ENCODE measurements at places on chromosomes 1 and 21. TPM values are rescaled to one million over a fixed set of nuclear protein-coding genes. Genes with fewer than 3 reads are reported as not detected.

ACTN2 gene
- 1.9 TPM for total RNA-seq

NBPF4 gene
- not detected for total RNA-seq

LRRC7 gene
- not detected for total RNA-seq

DHCR24 gene
- total RNA-seq, result 674 TPM

ZNF683 gene
- total RNA-seq, result 1.2 TPM

CR1L gene
- total RNA-seq, result 1.3 TPM

LRRC53 gene
- total RNA-seq, result not detected

DNA sequence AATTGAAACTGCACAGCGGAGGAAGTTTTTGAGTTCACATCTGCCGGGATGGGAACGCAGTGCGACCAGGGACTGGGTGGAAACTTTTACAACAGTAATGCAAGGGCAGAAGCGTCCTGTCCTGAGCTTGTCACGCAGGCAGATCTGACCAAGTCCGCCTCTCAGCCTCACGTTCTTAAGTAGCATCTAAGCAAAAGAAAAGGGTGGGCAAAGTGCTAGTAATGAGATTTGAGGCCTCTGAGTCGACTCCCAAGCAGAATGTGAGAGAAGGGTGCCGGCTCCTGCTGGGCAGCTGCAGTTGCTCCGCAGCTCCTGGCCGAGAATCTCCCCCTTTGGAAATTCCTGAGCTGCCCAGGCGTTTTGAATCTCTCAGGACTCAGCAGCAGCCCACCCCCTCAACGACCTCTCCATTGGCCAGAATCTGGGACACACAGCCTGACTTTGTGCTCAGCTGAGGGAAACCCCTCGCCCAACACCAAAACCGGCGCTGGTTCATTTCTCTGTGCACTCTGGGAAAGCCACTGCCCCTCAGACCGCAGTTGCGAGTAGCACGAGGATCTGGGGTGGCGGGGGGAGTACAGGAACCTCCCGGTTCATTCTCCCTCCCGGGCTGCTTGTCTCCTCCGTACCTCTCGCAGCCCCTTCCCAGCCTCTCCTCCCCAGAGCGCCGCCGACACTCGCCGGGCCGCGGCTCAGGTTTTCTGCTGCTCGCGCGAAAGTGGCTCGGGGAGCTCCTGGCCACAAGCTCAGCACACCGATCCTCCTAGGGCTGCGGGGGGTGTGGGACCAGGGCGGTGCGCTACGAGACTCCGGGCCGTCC, 913 bp upstream of the S1PR1 start:
- DNase-seq, result peak; percentile 65

GRCh38 chr1:183161391-183161790, 24.7 kb upstream of the LAMC2 start:
- no peak for DNase-seq

DNA sequence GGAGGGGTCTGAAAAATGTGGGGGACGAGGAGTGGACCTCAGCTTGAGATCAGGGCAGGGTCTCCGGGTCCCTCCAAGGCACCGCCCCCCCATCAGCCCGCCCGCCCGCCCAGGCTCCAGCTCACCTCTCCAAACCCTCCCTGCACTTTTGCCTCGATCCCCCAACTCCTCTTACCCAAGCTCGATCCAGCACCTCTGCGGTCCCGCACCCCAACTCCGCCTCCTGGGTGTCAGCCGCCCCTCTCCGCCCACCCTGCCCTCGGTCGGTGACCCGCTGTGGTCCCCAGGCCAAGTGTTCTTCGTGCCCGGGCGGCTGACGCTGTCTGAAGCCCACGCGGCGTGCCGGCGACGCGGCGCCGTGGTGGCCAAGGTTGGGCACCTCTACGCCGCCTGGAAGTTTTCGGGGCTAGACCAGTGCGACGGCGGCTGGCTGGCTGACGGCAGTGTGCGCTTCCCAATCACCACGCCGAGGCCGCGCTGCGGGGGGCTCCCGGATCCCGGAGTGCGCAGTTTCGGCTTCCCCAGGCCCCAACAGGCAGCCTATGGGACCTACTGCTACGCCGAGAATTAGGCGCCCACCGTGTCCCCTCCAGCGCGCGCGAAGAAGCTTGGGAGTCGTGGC, 5.7 kb downstream of the HAPLN2 start:
- DNase-seq, result no peak

DNA sequence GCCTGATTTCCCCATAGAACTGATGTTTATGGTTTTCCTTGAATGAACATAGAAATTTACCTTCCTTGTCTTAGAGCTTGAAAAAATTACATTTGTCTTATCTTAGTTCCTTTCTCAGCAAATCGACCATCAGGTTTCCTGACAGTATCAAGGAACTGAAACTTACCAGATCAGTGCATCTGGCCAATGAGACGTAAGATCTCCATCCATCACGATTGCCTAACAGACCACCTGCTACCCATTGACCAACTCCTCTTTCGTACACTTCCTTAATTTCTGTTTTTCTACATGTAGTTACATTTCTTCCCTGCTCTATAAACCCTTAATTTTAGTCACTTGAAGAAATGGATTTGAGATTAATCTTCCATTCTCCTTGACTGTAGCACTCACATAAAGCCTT, 57.4 kb upstream of the TMPRSS15 start:
- no peak for DNase-seq

DNA sequence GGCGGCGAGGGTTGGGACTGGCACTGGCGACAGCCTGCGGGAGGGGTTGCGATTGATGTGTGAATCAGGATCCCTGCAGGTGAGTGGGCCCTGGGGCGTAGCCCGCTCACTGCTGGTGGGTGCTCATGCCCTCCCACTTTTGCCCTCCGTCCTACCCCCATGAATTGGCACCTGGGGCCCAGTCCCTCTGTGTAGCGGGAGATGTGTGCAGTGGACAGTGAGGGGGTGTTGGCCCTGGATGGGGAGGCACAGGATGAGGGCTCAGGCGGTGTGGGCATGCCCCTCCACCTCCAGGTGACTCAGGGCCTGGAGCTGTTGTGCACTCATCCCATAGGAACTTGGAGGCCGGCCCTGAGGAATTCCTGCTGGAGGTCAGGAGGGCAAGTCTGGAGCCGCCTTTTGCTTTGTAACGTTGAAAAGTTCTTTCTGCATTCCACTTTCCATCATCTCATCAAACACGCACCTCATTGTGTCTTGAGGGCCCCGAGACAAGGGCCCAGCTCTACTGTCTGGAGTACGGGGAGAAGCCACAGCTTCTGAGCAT, 3.0 kb downstream of the PEAR1 start:
- DNase-seq, result peak; percentile 45

GRCh38 chr1:154936555-154937084, at the start of gene PMVK:
Gene PMVK, minus strand, starts transcription at chr1:154936719. Its CDS starts 34 bp downstream, at chr1:154936685.
- peak; percentile 97 for DNase-seq

DNA sequence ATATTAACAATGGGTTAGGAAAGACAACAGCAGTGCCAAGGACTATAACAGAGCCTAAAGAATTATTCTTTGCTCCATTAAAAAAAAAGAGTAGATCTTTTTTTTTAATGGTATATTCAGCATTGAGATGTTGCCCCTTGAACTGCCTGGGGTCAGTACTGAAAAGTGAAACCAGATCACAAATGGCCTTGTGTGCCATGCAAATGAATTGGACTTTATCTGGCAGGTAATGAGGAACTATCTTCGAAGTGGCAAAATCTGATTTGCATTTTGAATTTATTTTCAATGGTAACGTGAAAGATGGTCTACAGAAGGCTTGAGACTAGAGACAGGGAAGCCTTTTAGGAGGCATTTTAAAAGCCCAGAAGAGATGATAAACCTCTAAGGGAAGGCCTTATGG, 21.4 kb upstream of the PKN2 start:
- DNase-seq, result no peak

GRCh38 chr1:235265900-235266299, 62.1 kb downstream of the ARID4B start:
- no peak for DNase-seq

DNA sequence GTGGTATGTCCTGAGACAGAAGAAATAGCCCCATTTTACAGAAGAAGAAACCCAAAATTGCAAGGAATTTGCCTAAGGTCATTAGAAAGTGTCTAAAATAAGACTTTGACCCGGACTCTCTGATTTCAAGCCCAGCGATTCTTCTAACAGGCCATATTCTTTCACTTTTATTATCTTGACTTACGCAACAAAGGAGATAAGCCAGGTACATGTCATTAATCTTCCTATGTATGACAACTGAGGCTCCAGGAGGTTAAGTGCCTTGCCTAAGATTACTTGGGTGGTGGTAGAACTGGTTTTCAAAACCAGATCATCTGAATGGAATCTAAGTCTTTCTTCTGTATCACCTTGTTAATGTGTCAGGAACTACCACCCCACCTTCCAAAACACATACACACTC, 124.3 kb downstream of the PBX1 start:
- DNase-seq, result no peak

DNA sequence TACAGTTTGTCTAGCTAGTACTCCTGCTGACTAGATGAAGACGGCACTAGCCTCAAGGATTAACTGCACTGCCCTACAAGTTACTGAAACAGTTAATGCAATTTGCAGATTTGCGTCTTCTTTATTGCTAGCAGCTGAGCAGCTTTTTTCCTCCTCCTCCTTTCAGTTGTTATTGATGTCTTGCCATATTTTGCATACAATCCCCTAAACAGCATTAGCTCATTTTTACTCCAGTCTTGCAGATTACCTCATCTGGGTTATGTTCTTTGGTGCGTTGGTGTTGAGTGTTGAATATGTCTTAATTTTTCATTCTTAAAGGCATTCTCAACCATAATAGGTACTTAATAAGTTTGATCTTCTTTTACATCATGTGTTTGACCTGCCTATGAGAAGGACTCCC, 363.4 kb upstream of the LYPLAL1 start:
- DNase-seq, result no peak

GRCh38 chr1:237962985-237963384, 72.3 kb upstream of the ZP4 start:
- DNase-seq, result no peak

DNA sequence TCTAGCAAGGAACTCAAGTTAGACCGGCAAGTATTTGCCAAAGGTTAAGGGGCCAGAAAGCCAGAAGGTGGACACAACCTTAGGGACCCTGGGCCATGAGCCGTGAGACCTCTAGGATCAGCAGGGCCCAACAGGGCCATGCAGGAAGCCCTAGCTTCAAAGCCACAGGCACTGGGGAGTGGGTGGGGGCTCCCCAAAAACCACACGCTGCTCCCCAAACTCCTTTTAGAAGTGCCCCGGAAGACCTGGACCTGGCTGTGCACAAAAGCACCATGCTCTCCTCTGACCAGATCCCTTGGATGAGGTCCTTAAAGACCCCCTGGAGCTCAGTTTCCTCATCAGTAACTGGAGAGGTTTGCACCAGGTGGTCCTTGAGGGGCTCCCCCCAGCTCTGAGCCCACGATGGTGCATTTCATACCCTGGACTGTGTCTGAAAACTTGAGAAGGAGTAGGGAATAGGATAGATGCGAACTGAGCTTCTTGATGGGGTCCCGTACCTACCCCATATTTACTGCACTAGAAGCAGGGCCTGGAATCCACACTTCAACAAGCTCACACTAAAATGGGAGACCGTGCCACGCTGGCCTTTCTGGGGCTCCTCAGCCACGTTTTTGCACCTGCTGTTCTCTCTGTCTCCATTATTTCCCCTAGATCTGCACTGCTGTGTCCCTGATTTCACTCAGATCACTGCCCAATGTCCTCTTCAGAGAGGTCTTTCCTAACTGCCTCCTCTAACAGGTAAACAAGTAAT, 40.6 kb upstream of the LBR start:
- no peak for DNase-seq

DNA sequence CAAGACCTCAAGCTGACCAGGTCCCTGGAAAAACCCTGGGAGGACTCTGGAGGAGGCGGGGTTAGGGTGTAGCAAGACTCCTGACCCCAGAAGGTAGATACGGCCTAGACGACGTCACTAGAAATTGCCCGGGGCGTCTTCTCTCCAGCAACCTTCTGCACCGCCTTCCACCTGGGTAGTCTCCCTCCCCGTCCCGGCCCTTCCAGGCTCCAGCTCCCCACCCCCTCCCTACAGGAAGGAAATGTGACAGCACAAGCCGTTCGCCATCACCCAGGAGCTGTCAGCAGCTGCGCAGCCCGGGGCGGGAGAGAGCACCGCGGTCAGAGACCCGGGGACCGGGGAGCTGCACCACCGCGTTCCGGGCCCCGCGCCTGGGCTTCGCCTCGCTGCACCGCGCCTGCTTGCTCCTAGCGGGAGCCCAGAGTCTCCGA, 20.0 kb downstream of the SERTAD4 start:
- peak; percentile 55 for DNase-seq

GRCh38 chr21:33140288-33140687, 70.3 kb downstream of the OLIG1 start:
- DNase-seq, result no peak

DNA sequence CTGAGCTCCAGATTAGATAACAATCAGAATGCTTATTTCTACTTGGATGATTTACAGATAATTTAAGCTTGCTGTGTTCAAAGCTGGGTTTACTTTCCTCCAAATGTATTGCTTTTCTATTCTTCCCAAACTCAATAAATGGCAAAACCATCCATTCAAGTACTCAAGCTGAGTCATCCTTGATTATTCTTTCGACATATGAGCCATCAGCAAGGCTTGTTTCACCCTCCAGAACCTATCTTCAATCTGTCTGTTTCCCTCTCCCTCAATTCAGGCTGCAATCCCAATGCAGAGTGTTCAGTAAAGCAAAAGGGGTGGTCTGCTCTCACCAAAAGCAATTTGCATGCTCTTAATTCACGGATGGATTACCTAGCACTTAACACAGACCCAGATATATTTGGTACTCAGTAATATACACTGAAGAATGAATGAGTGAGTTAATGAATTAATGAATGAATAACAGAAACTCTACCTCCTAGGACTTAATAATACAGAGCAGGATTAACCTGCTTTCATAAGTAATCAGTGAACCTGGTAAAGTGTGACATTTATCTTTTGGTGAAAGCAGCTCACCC, 41.9 kb downstream of the DDR2 start:
- no peak for DNase-seq

DNA sequence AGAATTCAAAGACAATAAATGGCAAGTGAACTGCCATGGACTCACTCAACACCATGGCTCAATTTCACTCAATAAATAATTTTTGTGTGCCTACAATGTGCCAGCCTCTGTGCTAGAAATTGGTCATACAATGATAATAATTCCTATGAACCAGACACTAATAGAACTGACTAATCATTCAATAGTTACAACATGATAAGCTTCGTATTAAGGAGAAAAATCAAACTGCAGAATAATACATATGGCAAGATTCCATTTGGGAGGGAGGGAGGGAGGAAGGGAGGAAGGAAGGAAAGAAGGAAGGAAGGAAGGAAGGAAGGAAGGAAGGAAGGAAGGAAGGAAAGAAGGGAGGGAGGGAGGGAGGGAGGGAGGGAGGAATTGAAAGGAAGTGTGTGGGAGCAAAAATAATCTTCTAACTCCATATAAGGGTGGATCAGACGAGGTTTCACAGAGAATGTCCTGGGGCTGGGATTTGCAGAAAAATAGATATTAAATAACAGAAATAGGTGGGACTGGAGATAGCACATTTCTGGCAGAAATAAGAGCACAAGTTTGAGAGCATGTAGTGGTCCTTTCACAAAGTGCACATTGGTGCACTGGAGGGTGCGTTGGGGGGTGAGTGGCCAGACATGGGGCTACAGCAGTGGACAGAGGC, 52.9 kb downstream of the JAK1 start:
- no peak for DNase-seq

- peak; percentile 53 for DNase-seq
Observed at GRCh38 chr1:112956544-112957132, 642 bp upstream of the SLC16A1 start.
